Vein endothelial cell (primary cell): ENCODE measurements at places on chromosomes 11 and 22. TPM values are rescaled to one million over a fixed set of nuclear protein-coding genes. Genes with fewer than 3 reads are reported as not detected.

Gene OR8I2
- total RNA-seq: not detected in 2 replicates

Gene FGF3
- total RNA-seq: not detected in 2 replicates

Gene CEP164
- total RNA-seq: 30.1 and 36.5 TPM in 2 replicates

Gene CHRM1
- not detected in 2 replicates for total RNA-seq

Gene SEZ6L
- not detected in 2 replicates for total RNA-seq

Gene UBASH3B
- total RNA-seq: 21.5 and 21.6 TPM in 2 replicates

Gene YPEL4
- total RNA-seq: under 0.01 and 0.29 TPM in 2 replicates

Gene NAA40
- 22.9 and 26.5 TPM in 2 replicates for total RNA-seq

Gene TMEM151A
- total RNA-seq: not detected in 2 replicates

Gene SLC22A9
- not detected in 2 replicates for total RNA-seq

Gene NRGN
- total RNA-seq: 2.6 and 4.8 TPM in 2 replicates

Gene CRYBB3
- total RNA-seq: not detected in 2 replicates

Gene MAJIN
- total RNA-seq: not detected in 2 replicates

Gene CCDC90B
- total RNA-seq: 52.6 and 66.8 TPM in 2 replicates

Gene GPHA2
- total RNA-seq: not detected in 2 replicates

Gene C11orf87
- not detected in 2 replicates for total RNA-seq

Gene KCNC1
- not detected in 2 replicates for total RNA-seq

Gene FHIP1B
- 19.0 and 32.3 TPM in 2 replicates for total RNA-seq

Gene NAALADL1
- total RNA-seq: 5.5 and 7.2 TPM in 2 replicates

Gene SCYL1
- total RNA-seq: 76.4 and 96.7 TPM in 2 replicates

Gene BTBD18
- not detected in 2 replicates for total RNA-seq

Gene EFCAB6
- under 0.01 and 0.29 TPM in 2 replicates for total RNA-seq
